Natural killer cell treated with Interleukin-12 subunit alpha and Interleukin-12 subunit beta and Interleukin-15 and Interleukin-18, amount 100 ng/mL, for 72 hours (primary cell): ENCODE measurements at places on chromosomes 2 and 18. TPM values are rescaled to one million over a fixed set of nuclear protein-coding genes. Genes with fewer than 3 reads are reported as not detected.
A peak's percentile ranks its signal among the peaks of the same experiment; 100 is the strongest.

GRCh38 chr2:120836281-120836680, 100.6 kb downstream of the GLI2 start:
- peaks cover 23% of the 10 kb centered on the region for H3K27me3 ChIP-seq
- no peak overlapping the region for H3K27ac ChIP-seq
- no peaks in the 10 kb centered on the region for H3K4me1 ChIP-seq
- DNase-seq: no peak
- no peaks in the 10 kb centered on the region for H3K36me3 ChIP-seq

DNA sequence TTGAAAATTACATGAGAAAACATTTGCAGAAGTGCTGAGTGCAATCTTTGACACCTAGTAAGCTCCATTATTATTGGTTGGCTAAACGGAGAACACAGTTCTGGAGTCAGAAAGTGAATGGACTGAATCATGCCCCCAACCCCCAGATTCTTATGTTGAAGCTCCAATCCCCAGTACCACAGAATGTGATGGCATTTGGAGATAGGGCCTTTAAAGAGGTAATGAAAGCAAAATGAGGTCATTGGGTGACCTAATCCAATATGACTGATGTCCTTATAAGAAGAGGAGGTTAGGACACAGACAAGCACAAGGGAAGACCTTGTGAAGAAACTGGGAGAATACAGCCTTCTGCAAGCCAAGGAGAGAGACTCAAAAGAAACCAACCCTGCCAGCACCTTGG, 200.9 kb upstream of the EPAS1 start:
- H3K36me3 ChIP-seq: peaks cover 9% of the 10 kb centered on the region
- no peak overlapping the region for H3K27ac ChIP-seq
- peaks cover 30% of the 10 kb centered on the region for H3K4me1 ChIP-seq
- H3K4me3 ChIP-seq: no peak overlapping the region
- no peak for DNase-seq

- no peak overlapping the region for H3K4me3 ChIP-seq
- H3K4me1 ChIP-seq: peaks cover 2% of the 10 kb centered on the region
- peaks cover 5% of the 10 kb centered on the region for H3K36me3 ChIP-seq
- no peak for DNase-seq
- no peak overlapping the region for H3K27ac ChIP-seq
Measured at GRCh38 chr2:95531254-95531771, 46.8 kb upstream of the TRIM43B start.

DNA sequence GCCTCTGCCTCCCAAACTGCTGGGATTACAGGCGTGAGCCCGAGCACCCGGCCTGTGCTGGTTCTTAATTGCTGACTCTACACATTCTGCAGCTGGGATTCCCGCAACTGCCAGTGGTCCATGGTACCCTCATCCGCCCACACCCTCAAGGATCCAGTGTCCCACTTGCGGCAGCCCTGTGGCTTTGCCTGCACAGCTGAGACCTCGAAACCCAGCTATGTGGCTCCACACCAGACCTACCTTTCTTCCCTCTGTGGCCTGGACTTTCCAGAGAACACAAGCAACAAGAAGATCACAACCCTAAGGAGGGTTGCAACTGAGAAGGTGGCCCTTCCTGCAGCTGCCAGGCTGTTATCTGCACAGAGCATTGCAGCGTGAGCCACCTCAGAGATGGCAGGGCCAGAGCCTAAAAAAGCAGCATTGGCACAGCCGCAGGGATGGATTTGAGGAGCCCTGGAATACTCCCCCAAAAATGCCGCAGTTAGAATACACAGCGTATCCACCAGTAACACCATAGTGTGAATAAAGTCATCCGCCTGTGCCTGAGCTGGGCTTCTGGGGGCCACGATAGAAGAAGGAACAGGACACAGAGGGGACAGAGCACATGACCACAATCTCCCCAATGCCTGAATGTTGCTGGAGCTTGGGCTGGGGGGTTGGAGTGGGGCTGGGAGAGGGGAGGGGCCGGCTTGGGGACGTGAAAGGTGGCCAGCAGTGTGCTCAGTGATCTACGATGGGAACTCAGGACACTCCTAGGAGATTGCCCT, 1.9 kb downstream of the GPR55 start:
- H3K4me3 ChIP-seq: peak overlapping the region; percentile 81
- H3K27me3 ChIP-seq: peaks cover 34% of the 10 kb centered on the region
- peaks cover 46% of the 10 kb centered on the region for H3K4me1 ChIP-seq
- H3K36me3 ChIP-seq: no peaks in the 10 kb centered on the region
- DNase-seq: no peak

DNA sequence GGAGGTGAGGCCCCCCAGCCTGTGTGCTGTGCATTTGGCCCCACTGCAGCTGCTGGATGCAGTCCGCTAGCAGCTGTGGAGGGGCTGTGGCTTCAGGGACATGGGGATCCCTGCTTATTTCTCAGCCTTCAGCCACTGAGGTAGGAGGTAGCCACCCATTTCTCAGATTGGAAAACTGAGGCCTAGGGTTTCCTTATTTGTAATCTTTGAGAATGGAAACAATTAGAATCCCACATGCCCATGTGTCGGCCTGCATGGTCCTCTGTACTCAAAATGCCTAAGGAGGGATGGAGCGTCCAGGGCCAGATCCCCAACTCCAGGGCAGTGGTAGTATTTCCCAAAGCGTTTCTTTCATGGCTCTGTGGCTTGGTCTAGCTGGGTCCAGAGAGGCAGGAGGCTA, 42.1 kb downstream of the TOGARAM2 start:
- H3K27me3 ChIP-seq: no peaks in the 10 kb centered on the region
- DNase-seq: peak; percentile 23
- no peak overlapping the region for H3K4me3 ChIP-seq
- no peak overlapping the region for H3K27ac ChIP-seq
- peaks cover 13% of the 10 kb centered on the region for H3K4me1 ChIP-seq

DNA sequence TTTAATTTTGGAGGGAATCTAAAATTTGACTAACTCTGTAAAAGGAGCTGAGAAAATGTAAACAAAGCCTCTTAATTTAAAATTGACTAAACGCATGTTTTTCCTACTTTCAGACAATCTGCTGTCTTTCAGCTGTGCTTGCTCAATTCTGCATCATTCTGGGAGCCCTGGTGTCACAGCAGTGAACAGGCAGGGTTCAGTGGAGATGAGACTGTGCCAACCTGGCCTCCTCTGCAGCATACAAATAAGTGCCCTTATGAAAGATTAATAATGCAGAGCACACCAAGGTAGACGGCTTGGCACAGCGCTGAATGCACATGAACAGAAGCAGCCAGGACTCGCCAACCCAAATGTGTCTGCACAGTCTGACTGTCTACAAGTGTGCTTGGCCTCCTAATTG, 222.0 kb upstream of the CHAC2 start:
- no peak for DNase-seq
- no peaks in the 10 kb centered on the region for H3K27me3 ChIP-seq
- H3K36me3 ChIP-seq: no peaks in the 10 kb centered on the region
- no peak overlapping the region for H3K4me3 ChIP-seq
- no peak overlapping the region for H3K27ac ChIP-seq
- H3K4me1 ChIP-seq: no peaks in the 10 kb centered on the region

DNA sequence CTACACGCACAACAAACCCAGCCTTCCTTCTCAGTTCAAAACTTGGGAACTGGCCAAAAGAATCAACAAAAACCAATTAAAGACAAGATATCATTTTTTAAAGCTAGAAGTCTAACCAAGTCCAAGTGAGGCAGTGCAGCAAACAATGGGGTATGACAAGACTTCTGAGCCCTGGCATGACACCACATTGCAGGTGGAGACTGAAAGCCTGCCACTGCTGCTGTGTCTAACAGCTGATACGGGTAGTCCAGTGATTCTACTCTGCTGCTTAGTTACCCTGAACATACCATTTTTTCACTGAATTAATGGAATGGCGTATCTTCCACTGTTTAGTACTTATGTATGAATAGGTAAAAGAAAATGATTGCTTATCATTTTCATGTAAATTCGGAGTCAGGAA, 47.4 kb upstream of the KIDINS220 start:
- no peak overlapping the region for H3K4me3 ChIP-seq
- H3K27me3 ChIP-seq: no peaks in the 10 kb centered on the region
- DNase-seq: no peak
- no peaks in the 10 kb centered on the region for H3K4me1 ChIP-seq

- H3K27me3 ChIP-seq: no peaks in the 10 kb centered on the region
- H3K4me3 ChIP-seq: no peak overlapping the region
- DNase-seq: no peak
- no peak overlapping the region for H3K27ac ChIP-seq
Measured at GRCh38 chr2:144694456-144694855, 174.5 kb upstream of the ZEB2 start.

GRCh38 chr18:73790587-73790986, 357.0 kb downstream of the FBXO15 start:
- H3K4me3 ChIP-seq: no peak overlapping the region
- no peaks in the 10 kb centered on the region for H3K27me3 ChIP-seq
- H3K27ac ChIP-seq: no peak overlapping the region
- H3K4me1 ChIP-seq: no peaks in the 10 kb centered on the region
- no peak for DNase-seq

Gene GAD1
- 0.76 TPM for total RNA-seq

Gene STAT4
- 133 TPM for total RNA-seq

Gene ATG9A
- 43.0 TPM for total RNA-seq

Gene CXXC1
- 162 TPM for total RNA-seq

Gene TTC27
- 21.3 TPM for total RNA-seq

Gene LRPPRC
- total RNA-seq: 156 TPM

Gene SERPINB12
- not detected for total RNA-seq

Gene GAREM2
- 4.1 TPM for total RNA-seq

Gene ADCYAP1
- total RNA-seq: not detected

Gene SYT4
- total RNA-seq: not detected

Gene SLC11A1
- 0.11 TPM for total RNA-seq
